Astrocyte (in vitro differentiated cells and primary cell): ENCODE measurements at places on chromosomes 2 and 18. TPM values are rescaled to one million over a fixed set of nuclear protein-coding genes. Genes with fewer than 3 reads are reported as not detected.
A peak's percentile ranks its signal among the peaks of the same experiment; 100 is the strongest.

DNA sequence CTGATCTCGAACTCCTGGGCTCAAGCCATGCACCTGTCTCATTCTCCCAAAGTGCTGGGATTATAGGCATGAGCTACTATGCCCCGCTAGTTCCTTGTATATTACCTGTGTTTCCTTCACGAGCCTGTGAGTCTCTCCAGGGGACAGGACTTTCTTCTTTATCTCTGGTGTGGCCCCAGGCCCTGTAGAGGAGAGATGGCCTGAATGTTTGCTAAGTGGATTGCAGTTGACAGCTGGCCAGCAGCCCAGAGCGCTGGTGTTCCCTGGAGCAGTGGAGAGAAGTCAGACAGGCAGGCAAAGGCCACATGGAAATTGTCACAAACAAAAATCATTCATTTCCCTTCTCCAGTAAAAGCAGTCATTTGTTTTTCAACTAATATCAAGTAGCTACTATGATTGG is 17.9 kb downstream of the LPIN1 start:
- no peak for DNase-seq

DNA sequence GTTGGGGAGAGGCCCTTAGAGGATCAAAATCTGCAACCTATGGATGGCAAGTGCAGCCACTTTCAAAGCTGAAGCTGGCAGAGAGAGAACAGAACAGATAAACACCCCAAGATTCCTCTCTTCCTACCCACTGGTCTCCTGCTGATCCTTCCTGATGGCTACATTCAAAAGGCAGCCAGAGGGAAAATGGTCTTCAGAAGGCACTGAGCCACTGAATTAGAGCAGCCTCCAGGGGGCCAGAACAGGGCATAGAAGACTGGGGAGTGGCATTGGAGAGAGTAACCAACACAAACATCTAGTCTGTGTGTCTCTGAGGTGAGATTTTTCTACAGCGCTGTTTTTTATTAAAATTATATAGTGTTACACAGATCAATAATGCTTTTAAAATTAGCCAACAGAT is 432.6 kb downstream of the PARD3B start:
- no peak for DNase-seq

GRCh38 chr2:229407170-229407569 is 136.1 kb upstream of the PID1 start:
- peak; percentile 87 for DNase-seq

DNA sequence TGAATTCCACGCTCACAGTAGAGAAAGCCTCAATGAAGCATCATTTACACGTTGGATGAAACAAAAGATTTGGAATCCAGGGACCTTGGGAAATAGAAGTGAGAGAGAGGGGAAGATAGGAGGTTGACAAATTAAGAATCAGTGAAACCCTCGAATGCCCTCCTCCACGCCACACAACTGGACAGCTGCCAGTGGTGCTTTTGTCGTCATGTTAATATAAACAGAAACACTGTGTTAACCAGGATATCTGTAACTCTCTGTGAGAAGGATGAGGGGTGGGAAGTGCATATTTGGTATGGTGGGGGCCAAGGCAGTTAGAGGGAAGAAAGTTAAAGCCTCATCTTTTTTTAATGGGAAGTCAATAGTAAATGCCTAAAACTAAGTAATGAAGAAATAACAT is 108.7 kb downstream of the GFPT1 start:
- DNase-seq = no peak

GRCh38 chr2:171136024-171136423 is 24.7 kb downstream of the TLK1 start:
- no peak for DNase-seq

DNA sequence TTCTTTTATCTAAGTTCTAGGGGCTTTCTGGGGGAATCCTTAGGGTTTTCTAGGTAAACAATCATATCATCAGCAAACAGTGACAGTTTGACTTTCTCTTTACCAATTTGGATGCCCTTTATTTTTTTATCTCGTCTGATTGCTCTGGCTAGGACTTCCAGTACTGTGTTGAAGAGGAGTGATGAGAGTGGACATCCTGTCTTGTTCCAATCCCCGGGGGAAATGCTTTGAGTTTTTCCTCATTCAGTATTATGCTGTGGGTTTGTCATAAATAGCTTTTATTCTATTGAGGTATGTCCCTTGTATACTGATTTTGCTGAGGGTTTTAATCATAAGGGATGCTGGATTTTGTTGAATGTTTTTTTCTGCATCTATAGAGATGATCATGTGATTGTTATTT is 549.5 kb downstream of the EPHA4 start:
- DNase-seq = no peak

Gene ACMSD
- total RNA-seq = not detected in 2 replicates

DNA sequence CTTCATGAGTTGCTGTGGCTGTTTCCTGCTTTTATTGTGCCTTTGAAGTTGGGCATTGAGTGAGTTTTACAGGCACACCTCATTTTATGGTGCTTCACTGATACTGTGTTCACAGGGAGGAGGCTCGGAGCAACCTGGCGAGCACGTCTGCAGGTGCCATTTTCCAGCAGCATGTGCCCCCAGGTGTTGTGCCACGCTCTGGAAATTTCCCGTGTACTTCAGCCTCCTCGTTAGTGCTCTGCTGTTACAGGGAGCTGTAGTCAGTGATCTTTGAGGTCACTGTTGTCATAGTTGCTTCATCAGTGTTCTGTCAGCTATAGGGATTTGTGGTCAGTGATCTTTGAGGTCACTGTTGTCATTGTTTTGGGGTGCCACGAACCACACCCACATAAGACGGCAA is 20.1 kb downstream of the CTDP1 start:
- no peak for DNase-seq

- DNase-seq = peak; percentile 16
These were observed 5.1 kb downstream of the FIGLA start for GRCh38 chr2:70785137-70785911.

GRCh38 chr2:28377984-28378678 is 14.5 kb upstream of the FOSL2 start:
- no peak for DNase-seq

DNA sequence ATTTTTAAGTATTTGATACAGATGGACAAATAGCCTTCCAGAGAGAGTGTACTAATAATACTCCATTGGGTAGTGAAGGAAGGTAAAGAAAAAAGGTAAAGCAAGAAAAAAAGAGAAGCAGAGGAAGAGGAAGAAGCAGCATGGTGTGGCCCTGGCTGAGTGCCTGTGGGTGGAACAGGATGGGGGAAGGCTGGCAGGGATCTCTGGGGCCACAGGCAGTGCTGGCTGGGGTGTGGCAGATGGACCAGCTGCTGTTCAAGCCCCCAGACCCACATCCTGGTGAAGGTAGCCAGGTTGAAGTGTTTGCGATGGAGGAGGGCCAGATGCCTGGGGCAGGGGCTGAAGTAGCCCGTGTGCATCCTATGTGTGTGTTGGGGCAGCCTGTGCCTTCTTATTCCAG is 79.0 kb downstream of the DYSF start:
- DNase-seq = no peak

DNA sequence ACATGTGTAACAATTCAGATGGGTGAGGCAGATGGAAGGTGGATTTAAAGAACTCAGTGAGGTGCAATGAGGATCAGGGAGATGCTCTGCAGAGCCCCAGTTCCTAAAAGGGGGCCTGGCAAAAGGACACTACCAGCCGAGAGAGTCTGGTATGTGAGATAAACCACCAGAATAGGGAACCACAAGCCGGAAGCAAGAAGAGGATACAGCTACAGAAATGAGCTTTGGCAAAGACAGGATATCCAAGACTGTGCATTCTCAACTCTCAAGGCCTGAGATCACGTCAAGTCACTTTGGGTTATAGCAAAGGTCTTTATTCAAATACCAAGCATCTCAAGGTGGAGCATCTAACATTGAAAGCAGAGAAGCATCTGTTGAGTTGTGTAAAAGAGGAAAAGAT is 293.5 kb downstream of the ARHGAP15 start:
- DNase-seq = no peak

DNA sequence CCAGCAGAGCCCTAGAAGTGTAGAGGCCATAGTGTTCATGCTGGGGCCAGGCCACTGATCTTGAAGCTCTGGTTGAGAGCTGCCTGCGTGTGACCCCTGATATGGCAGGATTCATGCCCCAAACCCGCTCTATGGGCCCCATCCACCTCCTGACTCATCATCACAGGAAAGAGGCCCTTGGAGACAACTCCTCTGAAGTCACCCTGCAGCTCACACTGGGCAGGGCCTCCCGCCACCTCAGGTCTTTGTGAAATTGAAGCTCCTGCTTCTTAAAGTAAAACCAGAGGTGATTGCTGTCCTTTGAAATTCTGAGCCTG is 12.0 kb upstream of the TUBB6 start:
- no peak for DNase-seq

GRCh38 chr18:35672897-35673296 is 91.4 kb downstream of the GALNT1 start:
- peak; percentile 8 for DNase-seq

- DNase-seq = peak; percentile 31
These were observed at the start of gene EDAR for GRCh38 chr2:108988796-108989713. Gene EDAR, minus strand, starts transcription at chr2:108989220. Its CDS starts 58,206 bp downstream, at chr2:108931014.

Gene DNAJC5G
- not detected in 2 replicates for total RNA-seq

Gene NEU4
- 0.09 and 0.22 TPM in 2 replicates for total RNA-seq

- no peak for DNase-seq
These were observed 9.9 kb downstream of the MOB1A start for GRCh38 chr2:74168739-74169138.

Gene EGR4
- not detected in 2 replicates for total RNA-seq

GRCh38 chr18:46060359-46060841 is 11.7 kb downstream of the PSTPIP2 start:
- DNase-seq = no peak

DNA sequence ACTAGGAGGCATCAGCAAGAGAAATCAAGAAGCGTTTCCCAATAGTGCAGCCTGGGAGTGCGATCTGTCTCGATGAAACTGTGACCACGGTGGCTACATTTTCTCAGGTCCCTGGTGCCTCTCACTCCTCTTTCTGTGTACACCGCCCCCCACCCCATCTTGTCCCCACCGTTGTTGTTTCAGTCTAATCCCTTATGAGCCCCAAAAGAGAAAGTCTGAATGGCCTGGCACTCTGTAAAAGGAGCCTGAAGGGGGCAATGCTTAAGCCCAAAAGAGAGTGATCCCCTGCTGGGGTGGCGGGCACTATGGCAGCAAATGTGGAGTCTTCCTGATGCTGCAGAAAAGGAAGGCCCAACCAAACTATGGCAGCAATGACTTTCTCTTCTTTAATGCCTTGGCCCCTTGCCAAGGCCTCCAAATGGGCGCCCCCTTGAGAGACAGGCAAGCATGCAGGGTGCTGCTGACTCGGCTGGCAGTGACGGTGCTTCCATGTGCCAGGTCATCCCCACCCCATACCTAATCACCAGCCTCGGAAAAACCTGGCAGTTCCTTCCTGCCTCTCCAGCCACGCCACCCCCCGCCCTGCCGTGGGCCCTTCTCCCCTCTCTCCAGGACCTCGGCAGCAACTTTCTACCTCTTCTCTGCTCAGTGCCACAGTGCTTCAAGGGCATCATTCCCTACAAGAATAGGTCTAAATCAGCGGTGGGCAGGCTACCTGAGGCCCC is 123.0 kb downstream of the CYP26B1 start:
- no peak for DNase-seq

Gene FANCL
- 10.7 and 13.8 TPM in 2 replicates for total RNA-seq

GRCh38 chr2:184756161-184756560 is 157.8 kb downstream of the ZNF804A start:
- DNase-seq = no peak

GRCh38 chr2:189350540-189351209 is 90.6 kb upstream of the WDR75 start:
- peak; percentile 99 for DNase-seq

DNA sequence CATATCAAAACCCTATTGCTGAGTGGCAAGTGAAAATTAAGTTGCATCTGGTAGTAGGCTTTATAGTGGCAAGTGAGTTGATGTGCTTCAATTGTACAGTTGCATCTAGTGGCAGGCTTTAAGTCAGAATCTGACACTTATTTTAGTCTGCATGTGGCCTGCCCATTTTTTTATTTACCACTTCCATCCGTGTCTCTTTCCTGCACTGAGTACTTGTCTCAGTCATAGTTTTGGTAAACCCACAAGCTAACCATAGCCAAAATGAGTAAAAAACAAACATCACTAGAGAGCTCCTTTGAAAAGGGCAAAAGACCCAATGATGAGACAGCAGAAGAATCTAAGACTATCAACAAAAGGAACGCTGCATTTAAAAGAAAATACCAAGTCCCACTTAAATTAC is 96.0 kb upstream of the CRACDL start:
- no peak for DNase-seq

DNA sequence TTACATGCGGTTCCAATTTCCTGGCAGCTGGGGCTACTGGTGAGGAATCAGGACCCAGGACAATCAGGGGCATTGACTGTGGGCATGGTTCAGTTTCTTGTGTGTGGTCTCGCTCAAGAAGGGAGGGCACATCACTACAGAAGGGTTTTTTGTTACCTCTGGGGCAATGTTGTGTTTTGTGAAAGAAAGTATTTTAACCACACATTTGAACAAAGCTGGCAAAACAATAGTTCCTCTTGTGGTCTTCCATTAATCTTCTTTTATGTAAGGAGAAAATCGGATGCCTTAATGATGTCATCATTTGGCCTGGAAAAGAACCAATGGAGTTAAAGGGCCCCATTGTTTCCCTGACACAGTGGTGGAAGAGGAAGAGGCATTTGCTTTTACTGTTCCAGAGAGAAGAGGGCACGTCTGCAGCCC is 197.4 kb downstream of the SH3BP4 start:
- DNase-seq = peak; percentile 58

DNA sequence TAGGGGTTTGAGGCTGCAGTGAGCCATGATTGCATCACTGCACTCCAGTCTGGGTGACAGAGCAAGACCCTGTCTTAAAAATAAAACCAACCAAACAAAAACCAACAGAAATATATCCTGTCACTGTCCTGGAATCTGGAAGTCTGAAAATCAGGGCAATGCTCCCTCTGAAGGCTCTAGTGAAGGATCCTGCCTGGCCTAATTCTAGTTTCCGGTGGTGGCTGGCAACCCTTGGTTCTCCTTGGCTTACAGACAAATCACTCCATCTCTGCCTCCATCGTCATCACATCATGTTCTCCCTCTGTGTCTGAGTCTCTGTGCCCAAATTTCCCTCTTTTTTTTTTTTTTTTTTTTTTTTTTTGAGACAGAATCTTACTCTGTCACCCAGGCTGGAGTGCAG is 15.9 kb upstream of the VPS4B start:
- DNase-seq = no peak

Gene SERPINB4
- not detected in 2 replicates for total RNA-seq

GRCh38 chr2:20190170-20190569 is 34.8 kb downstream of the SDC1 start:
- DNase-seq = no peak

DNA sequence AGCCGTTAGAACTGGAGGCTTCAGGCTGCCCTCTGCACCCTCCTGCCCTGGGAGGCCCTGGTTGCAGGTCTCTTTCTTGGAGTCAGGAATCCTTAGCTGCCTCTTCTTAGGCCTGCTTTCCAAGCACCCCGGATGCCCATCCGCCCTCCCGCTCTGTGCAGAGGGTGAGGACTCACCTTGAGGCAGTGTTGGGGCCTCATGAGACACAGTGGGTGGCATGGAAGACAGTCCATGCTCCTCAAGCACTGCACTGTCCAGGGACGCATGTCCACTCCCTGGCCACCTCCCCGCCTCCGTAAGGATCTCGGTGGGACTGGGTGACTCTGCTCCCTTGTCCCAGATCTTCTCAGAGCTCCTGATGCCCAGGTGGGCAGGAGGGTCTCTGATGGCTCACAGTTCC is 5.7 kb upstream of the TRAF3IP1 start:
- no peak for DNase-seq

Gene TSPYL6
- total RNA-seq = not detected in 2 replicates
